ENCODE measurements at places on chromosomes 4 and X.

DNA sequence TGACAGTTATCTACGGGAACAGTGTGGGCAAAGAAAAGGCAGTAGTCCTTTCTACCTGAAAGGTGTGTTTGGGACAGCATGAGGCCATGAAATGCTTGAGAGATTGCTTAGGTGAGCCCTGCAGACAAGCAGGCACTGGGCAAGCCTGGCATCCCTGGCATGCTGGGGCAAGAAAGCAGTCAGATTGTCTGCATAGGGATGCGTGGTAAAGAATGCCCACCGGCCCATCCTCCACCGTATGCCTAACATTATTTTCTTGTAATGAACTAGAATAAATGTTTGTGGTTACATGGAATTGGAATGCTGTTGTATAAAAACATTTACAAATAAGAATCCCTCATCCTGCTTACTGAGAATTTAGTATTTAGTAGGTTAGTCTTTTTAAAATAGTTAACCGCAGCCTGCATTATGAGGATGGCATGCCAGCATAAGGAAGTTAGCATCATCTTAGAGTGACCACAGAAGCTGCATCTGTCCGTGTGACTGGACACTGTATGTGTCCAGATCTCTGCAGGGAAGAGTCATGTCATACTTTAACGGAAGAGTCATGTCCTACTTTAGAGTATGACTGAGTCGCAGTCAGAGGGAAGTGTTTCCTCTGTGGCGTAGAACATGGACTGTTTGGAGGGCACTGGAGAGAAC lies 18.9 kb downstream of the ZBTB49 start:
- no peak for DNase-seq

GRCh38 chrX:30967516-30967915 lies 78.5 kb upstream of the TAB3 start:
- no peak for DNase-seq

DNA sequence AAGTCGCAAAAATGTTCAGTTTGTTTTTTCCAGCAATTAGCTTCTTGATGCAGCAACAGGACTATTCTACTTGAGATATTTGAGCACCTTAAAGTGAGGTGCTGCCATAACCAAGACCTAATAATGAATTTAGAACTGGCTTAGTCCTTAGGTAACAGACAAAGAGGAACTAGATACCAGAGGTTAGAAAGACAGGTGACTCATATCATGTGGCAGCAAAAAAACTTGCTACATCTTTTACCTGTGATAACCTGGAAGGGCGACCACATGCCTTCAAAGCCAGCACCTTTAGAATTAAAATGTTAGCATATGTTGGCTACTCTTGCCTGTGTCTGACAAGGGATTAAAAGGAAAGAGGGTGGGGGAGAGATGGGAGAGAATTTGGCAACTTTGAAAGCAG lies 90.4 kb downstream of the ARHGAP6 start:
- no peak for DNase-seq

- DNase-seq: no peak
Observed at GRCh38 chr4:86664959-86665358, 70.8 kb downstream of the PTPN13 start.

- no peak for DNase-seq
Observed at GRCh38 chr4:86891762-86892635, at the start of gene C4orf36. TSS of gene C4orf36 (minus strand) at chr4:86892422. CDS start at chr4:86891520, 902 bp downstream.

GRCh38 chr4:40227284-40227683 lies 30.5 kb downstream of the RHOH start:
- DNase-seq: no peak

GRCh38 chr4:163804001-163804400 lies 309.5 kb downstream of the TMA16 start:
- DNase-seq: no peak

Data from memory B cell (primary cell).